ENCODE measurements at places on chromosomes 3 and 15.

DNA sequence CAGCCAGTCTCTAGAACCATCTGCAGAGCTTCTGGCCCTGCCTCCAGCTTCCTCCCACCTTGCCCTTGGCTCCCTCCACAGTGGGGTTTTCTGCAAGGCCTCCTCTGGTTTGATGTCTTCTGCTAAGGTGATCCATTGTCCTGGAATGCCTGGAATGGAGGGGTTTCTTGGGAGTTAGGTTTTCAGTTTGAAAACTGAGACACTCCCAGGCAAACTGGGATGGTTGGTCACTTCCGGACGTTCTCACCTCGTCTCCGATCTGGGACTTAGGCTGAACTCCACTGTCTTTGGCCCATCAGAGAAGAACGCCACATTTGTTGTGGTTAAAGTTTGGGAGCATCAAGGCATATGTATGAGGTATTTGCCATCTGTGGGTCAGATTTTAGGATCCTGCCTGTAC is 77.4 kb upstream of the KLHL25 start:
- no peak for DNase-seq

GRCh38 chr15:52343831-52344230 is 48.2 kb upstream of the MYO5C start:
- DNase-seq, result no peak

DNA sequence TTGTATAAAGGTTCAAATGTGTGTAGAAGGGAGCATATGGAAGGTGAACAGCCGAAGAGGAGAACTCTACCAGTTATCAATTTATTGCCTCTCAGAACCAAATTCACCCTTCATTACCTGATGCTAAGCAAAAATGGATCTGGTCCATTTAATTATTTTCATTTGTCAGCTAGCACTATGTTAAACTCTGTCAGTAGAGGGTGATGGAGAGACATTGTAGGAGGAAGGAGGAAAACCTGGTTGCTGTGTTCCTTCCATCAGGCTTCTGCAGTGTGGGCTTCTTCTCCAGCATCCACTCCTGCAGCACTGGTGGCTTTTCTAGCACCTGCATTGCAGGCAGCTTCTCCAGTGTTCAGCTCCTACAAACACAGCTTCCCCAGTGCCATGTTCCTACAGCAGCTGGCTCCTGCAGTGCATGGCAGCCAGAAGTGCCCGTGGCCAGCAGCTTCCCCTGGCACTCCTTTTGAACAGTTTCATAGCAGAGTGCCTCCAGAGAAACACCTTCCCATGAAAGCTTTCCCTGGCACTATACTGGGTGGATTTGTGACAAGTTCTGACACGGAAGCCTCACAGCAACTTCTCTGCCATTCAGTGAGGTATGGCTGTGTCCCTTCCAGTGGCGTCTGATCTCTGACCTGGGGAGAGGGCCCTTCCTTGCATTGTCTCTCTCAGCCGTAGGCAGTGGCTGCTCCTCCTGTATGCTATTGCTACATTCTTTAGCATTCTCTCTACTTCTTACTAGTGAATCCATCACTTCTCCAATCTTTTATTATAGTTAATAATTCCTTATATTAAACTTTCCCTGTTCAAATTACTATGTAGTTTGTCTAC is 14.6 kb upstream of the IL17RD start:
- no peak for DNase-seq

DNA sequence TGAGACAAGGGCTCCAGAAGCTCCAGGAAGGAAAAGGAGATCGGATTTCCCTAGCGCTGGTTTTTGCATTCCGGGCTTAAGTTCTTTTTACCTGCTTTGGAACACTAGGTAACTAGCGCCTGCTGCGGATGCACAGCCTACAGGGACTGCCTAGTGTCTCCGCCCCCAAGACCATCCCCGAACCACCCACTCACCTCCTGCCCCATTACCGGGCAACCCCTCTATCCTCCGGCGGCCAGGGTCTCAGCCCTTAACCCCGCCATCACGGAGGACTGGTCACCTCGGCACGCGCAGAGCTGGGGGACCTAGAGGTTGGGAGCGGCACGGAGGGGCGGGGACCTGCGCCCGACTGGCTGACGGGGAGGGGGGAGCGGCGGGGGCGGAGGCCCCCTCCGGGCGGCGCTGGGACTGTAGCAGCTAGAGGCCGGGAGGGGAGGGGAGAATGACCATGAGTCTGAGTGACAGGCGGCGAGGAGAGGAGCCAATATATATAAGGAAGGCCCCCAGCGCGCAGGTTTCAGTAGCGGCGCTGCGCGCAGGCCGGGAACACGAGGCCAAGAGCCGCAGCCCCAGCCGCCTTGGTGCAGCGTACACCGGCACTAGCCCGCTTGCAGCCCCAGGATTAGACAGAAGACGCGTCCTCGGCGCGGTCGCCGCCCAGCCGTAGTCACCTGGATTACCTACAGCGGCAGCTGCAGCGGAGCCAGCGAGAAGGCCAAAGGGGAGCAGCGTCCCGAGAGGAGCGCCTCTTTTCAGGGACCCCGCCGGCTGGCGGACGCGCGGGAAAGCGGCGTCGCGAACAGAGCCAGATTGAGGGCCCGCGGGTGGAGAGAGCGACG is at the start of gene DLL4:
DLL4 (plus strand) TSS at position 520 of the 839 bp plus-strand sequence. CDS start 329 bp downstream, outside the sequence.
- no peak for DNase-seq

- no peak for DNase-seq
Measured at GRCh38 chr3:155766206-155766605, 21.3 kb upstream of the PLCH1 start.

All from bone marrow (tissue), 2 donors.